HEK293T (cell line): ENCODE measurements at places on chromosomes 7 and 10.

DNA sequence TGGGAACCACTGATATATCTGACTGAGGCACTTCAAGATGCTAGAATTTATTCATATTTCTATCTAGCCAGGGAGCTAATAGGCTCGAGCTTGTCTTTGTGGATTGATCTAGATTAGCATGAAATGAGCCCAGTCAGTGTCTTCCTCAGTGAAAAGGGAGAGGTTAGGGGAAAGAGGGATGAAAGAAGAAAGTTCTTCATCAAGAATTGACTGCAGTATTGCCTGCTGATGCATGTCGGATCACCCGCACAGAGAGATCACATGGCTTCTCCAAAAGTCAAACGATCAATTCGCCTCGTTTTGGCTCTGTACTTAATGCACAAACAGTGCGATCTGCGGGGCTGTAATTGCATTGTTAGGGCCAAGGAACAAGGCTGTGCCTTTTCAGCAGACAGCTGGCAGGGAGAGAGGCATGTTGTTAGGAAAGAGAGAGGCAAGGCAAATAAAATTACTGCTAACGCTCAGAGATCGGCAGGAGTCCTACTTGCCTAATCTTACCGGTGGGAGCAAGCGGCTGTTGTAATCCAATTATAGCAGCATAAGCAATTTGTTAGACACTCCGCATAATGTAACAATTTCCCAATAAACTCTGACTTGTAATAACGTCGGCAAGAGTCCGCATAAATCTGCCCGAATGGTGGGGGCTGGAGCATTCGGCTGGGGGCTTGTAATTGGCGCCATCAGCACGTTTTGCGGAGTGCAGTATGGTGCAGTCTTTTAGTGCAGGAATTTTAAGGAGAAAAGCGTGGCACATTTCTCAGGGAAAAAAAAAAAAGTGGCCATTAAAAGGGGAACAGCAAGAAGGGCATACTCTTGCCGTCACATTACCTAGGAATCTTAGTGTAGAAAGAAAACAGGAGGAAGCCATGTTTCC lies 102.1 kb downstream of the POLL start:
- DNase-seq = peak; percentile 67

DNA sequence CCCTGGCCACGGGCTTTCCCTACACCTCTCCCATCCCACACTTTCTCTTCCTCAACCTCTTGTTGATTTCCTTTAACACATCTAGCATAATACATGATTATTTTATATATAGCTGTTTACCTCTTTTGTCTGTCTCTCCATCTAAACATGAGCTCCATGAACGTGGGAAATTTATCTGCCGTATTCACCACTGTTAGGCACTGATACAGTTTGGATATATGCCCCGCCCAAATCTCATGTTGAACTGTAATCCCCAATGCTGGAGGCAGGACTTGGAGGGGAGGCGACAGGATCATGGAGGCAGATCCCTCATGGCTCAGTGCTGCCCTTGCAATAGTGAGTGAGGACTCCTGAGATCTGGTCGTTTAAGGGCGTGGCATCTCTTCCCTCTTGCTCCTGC lies 5.7 kb downstream of the CYTH3 start:
- DNase-seq = no peak

DNA sequence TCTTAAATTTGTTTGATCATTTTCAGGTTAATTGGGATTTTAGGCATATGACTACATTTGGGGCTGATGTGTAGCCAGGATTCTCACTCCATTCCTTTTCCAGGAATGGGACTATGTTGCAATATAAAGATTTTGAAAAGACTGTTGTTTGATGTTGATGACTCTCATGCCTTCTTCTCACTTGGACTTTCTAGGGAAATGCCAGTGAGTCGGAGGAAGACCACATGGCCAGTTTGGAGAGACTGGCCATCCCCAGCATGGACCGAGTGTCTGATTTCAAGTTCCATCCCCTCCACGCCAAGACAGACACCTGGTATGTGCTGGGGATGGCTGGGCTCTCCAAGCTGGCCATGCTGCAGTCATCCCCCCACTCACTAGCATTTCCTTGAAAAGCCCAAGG lies 5.5 kb downstream of the IGFBP3 start:
- no peak for DNase-seq

- DNase-seq = no peak
These were observed 155.8 kb upstream of the LANCL2 start for GRCh38 chr7:55209366-55209765.

GRCh38 chr10:86900955-86901354 lies 56.5 kb downstream of the MMRN2 start:
- DNase-seq = no peak

DNA sequence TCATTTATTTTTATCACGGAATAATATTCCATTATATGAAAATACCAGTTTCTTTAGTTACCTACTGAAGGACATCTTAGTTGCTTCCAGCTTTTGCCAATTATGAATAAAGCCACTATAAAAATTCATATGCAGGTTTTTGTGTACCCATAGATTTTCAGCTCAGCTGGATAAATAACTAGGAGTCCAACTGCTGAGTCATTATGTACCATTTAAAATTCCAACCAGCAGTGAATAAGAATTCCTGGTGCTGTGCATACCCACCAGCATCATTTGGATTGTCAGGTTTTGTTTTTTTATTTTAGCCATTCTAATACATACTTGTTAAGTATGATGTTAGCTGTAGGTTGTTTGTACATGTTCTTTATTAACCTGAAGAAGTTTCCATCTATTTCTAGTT lies 14.5 kb downstream of the FAM24B start:
- DNase-seq = no peak

GRCh38 chr7:140342727-140343514 lies 55.4 kb downstream of the SLC37A3 start:
- peak; percentile 64 for DNase-seq

- DNase-seq = no peak
These were observed 12.4 kb upstream of the MTERF1 start for GRCh38 chr7:91892821-91893340.

GRCh38 chr7:102188746-102189145 lies 97.9 kb upstream of the SH2B2 start:
- DNase-seq = no peak

GRCh38 chr10:78278058-78278404 lies 244.4 kb downstream of the RPS24 start:
- DNase-seq = no peak

- peak; percentile 80 for DNase-seq
These were observed at the start of gene STEAP2 for GRCh38 chr7:90211391-90212148. Gene STEAP2 (plus strand): TSS chr7:90211740. CDS start chr7:90225083, 13,343 bp downstream.

DNA sequence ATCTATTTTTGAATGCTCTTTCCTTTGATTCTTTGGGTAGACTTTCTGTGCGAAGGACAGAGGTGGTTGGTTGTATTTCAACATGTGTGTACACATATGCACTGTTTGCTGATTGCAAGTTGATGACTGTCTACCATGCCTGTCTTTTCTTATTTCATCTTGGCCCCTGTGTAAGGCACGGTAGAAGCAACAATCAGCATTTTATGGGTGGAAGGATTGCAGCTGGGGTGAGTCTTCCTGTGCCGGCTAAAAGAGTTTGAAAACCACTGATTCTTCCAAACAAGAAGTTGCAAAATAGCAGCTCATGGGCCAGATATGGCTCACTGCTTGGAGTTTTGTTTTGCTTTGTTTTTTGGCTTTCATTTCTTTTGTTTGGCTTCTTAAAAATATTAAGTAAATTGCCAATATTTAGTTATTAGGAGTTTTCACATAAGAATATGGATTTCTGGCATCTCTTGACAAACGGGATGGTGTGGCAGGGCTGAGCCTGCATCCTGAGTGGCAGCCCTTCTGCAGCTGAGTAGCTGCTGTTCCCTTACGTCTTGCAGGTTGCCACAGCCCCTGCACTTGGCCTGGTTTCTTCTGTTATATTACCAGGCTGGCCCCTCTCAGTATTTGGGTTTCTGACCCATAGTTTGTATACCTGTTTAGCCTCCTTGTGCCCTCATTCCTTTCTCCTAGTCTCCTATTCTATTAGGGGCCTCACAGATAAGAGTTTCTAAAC lies 7.2 kb downstream of the ZNF862 start:
- no peak for DNase-seq

DNA sequence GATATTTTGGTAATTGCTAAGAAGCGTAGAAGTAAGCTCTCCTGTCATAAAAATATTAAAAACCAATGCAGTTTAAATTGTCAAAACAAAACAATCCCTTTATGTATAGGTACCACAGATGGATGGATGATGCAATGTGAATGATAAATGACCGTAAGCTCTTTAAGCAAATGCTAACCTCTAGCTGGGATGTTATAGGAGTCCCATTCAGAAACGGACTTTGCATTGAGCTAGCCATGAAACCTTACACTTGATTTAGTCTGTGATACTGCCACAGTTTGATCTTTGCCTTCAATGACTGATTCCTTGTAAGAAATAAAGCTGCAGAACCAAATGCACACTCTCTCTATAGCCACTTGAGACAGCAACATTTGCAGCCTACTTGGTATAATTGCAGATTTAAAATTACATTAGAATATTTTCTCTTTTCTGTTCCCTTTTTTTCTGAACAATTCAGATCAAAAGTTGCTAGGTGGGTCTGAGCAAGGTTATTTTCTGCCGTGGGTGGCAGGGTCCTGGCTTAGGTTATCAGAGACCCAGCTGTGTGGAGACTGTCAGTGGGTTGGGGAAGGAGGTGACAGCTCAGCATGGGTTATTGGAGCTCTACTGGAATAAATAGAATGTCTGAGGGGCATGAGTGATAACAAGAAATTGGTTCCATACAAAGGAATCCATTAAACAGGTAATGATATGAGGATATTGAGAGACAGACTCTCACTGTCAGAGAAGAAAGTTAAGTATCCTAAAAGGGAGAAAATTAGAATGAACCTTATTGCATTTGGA lies 258.8 kb upstream of the CDC14C start:
- no peak for DNase-seq

- DNase-seq = no peak
These were observed 9.3 kb upstream of the SPOCK2 start for GRCh38 chr10:72097448-72098300.

- no peak for DNase-seq
These were observed 191.5 kb upstream of the CELF2 start for GRCh38 chr10:10826125-10826524.

DNA sequence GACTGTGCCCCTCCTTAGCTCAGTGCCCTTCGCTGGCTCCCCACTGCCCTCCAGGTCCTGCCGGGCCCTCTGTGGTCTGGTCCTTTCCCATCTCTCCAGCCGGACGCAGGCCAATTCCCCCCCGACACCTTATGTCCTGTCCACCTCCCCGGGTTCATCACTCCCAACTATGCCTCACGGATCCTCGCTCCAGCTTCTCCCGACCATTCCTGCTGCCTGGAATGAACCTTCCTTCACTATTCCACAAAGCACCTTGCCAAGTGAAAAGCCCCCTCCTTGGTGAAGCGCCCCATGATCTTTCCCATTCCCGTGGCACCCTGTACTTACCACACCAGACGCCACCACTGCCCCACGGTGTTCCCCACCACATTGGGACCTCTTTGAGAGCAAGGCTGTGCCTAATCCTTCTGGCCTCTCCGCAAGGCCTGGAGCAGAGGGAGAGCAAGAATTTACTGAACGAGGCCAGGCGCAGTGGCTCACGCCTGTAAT lies 47.2 kb downstream of the TMEM270 start:
- DNase-seq = peak; percentile 2
